NCI-H1417 (cell line): ENCODE measurements at places on chromosomes 7 and 10.
A peak's percentile ranks its signal among the peaks of the same experiment; 100 is the strongest.

DNA sequence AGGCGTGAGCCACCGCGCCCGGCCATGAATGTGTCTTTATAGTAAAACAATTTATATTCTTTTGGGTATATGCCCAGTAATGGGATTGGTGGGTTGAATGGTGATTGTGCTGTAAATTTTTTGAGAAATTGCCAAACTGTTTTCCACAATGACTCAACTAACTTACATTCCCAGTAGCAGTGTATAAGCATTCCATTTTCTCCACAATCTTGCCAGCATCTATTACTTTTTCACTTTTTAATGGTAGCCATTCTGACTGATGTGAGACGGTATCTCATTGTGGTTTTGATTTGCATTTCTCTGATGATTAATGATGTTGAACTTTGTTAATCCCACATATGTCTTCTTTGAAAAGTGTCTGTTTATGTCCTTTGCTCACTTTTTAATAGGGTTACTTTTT lies 1187.9 kb downstream of the XPNPEP1 start:
- no peak for DNase-seq

DNA sequence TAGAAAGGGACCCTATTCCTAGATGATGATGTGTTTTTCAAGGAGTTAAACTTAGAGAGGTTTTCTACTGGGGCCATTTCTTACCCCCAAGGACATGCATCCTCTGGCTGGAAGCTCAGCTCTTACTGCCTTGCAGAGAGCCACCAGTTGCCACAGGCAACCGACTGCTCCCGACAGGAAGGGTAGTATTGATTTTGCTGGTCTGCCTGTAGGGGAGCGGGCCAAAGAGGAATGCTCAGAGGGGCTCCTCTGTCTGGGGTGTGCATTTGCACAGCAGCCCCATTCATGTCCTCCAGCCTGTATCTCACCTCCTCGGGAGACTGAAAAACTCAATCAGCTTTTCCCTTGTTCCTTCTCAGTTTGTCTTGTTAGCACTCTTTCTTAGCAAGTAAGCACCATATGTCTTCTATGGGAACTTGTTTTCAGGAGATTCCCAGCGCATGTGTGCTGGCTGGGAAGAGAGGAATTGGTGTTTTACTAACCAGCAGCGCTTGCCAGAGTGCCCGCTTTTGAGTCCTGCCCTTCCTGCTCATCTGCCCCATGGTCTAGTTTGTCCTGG lies 739.0 kb upstream of the GALNT17 start:
- DNase-seq = no peak

DNA sequence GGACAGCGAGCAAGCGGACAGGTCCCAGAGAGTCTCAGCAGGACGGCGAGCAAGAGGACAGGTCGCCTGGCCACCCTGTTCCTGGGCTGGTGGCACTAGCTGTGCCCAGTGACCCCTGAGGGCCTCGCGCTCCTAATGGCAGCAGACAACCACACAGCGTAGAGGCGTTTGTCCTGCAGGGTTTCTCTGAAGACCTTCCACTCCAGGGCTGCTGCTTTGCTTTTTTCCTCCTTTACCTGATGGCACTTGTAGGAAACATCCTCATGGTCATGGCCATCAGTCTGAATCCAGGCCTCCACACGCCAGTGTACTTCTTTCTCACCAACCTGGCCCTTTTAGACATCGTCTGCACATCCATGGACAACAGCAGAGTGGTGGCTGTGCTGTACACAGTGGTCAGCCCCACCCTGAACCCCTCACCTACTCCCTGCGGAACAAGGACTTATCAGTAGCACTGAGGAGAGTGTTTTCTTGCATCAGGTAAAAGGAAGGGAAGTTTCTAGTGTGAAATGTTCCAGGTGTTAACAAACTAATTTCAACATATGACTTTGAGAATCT lies 27.4 kb downstream of the SCART1 start:
- DNase-seq = no peak

- DNase-seq = no peak
These were observed 42.6 kb upstream of the ANAPC16 start for GRCh38 chr10:72173262-72173618.

GRCh38 chr7:34013421-34013820 lies 108.1 kb downstream of the BMPER start:
- DNase-seq = no peak

DNA sequence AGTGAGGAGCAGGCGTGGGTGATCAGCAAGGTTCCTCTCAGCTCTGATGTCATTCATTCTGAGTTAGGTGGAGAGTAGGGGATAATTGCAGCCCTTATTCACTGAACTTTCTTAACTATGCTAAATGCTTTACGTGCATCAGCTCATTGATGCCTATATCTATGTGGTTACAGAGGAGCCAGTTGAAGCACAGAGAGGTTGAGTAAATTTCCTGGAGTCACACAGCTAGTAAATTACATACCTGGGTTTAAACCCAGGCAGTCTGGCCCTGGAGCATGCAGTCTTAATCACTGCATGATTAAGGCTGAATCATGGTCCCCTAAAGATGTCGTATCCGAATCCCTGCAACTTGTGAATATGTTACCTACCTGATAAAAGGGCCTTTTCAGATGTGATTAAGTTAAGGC lies 99.6 kb downstream of the GRK5 start:
- no peak for DNase-seq

DNA sequence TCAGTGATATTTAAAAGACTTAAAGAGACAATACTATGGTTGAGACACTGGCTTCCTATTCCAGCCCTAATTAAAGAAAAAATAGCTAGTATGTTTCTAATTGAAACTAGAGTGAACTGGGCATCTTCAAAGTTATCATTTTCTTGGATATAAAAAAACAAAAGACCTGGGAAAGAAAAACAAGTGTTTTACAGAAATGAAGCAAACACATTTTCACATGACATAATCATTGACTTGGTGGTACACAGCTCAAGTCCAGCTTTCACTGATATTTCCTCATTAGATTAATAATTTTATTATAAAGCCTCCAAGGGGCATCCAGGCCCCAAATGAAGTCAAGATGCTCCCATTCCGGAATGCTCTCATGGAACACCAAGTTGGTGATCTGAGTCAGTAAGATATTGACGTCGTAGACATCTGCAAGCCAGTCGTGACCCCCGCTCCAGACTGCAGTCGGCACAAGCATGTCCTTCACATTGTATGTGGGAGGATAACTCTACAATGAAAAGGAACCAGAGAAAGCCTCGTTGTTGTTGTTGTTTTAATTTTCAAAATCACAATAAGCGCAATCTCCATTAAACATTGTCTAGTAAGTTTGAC lies 7.5 kb upstream of the CH25H start:
- no peak for DNase-seq

DNA sequence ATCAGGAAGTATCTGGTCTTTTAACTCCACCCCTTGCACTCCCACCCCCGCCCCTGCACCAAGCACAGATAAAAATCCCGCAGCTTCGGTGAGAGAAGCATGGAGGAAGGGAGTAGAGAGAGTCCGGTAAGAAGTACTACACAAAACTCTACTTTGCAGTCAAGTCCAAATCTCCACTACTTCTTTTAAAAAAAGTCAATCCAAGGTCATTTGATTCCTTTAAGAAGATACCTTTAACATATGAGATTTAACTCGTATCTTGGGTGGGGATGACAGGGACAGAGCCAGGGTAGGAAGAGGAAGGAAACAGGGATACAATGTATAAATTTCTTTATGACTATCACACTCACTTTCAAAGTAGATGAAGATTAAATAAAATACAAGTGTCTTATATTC lies 132.1 kb downstream of the NRBF2 start:
- no peak for DNase-seq

DNA sequence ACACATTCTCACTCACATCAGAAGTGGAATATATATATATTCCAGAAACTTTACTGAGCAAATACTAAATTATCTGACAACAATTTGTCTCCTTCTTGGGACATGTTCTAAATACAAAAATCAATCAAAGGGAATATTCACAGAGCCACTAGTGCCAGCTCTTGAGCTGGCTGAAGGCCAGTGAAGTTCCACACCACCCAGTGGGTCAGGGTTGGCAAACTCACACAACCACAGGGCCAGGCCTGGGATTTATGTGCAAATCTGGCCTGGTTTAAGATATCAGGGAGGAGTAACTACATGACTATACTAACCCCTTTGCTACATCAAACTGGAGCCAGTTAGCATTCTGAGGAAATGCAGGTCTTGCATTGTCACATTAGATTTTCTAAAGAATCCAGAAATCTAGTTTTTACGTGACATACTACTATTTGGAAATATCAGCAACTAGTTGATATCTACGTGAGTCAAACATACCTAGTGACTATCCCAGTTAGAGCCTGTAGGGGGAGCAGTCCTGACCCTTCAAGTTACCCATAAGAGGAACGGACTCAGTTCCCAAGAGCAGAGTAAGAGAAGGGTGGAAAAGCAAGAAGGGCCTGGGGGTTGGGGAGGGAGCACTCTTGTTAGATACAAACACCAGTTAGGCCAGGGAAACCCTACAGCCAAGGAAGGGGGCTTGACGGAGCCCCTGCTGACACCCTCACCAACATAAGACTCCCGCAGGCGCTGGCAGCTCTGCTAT lies 600.4 kb downstream of the KCNMA1 start:
- DNase-seq = peak; percentile 12

- no peak for DNase-seq
These were observed 52.2 kb upstream of the MKI67 start for GRCh38 chr10:128178302-128178958.

DNA sequence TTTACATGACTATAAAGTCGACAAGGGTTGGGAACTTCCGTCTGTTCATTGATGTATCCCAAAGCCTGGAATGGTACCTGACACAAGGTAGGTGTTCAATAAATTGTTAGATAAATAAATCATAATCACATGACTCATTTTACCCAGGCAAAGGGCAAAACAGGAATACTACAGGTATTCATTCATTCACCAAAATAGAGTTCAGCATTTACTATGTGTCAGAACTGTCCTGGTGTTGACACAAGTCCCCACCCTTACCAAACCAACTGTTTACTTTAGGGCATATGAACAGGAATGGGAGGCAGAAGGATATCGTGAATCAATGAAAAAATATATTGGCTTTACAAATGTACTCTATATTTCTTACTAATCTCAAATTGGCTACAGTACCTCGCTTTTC lies 666 bp upstream of the YAE1 start:
- DNase-seq = no peak

DNA sequence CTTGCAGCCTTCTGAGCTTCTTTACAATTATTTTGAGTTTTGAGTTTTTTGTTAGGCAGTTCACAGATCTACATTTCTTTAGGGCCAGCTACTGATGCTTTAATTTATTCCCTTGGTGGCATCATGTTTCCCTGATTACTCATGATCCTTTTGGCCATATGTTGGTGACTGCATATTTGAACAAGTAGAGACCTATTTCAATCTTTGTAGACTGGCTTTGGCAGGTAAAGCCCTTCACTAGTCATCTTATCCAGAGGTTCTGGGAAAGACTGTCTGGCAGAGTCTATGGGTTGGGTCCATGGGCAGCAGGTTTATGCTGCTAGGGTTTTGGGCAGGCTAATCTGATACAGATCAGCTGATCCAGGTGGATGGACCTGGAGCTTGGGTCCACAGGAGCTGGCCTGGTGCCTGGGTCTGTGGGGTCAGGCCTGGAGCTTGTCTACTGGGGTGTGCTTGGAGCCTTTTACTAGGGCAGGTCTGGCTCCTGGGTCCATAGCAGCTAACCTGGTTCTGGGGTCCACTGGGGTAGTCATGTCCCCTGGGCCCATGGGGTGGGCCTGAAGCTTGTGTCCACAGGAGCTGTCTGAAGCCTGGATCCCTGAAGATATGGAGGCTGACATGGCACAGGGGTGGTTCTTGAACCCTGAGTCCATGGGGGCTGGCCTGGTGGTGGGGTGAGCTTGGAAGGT lies 72.7 kb downstream of the GPR85 start:
- no peak for DNase-seq

DNA sequence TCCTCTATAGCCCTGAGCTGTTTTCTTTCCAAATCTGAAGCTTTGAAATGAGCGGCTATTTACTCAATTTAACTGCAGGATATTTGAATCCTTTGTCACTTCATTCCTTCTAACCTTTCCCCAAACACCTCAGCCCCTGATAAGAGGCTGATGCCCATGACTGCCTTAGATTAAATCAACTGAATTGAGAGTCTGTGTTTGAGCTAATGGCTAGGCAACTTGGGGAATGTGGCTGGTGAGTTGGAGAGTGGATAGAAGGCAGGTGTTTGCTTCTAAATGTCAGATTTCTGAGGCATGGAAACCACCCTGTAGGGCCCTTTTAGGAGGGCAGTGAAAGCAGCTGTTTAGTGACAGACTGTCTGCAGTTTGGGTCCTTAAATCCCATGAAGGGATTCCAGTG lies 759.9 kb downstream of the LRMDA start:
- DNase-seq = no peak

DNA sequence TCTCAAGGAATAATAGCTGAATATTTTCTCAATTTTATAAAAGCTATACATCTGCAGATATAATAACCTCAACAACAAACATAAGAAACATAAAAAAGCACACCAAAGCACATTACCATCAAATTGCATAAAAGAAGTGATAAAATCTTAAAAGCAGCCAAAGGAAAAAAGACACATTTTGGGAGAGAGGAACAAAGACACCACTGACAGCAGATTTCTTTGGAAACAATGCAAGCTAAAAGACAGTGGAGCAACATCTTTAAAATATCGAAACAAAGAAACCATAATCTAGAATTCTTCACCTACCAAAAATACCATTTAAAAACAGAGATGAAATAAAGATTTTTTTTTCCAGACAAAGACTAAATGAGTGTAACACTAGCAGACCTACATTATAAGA lies 55.7 kb upstream of the TEX47 start:
- no peak for DNase-seq

GRCh38 chr7:112263519-112263918 lies 57.0 kb downstream of the ZNF277 start:
- no peak for DNase-seq

DNA sequence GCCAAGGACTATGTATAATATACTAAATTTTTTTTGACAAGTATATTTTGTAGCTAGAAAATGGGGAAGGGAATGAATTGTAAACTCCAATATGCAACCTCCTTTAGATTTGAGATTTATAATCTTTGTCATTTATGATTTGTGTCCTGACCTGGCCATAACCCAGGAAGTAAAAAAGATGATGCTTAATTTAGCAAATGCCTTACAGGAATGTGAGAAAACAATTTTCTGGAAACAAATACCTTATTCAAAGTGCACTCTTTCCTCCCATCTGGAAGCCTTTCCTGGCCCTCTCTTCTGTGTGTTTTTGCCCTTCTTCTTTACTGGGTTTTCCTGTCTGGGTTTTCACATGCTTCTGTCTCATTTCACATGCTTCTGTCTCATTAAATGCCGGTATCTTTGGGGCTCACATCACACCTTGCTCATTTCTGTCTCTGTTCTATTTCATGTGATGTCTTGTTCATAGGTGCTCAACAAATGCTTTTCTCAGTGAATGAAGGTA lies 149.2 kb downstream of the RAPGEF5 start:
- no peak for DNase-seq

DNA sequence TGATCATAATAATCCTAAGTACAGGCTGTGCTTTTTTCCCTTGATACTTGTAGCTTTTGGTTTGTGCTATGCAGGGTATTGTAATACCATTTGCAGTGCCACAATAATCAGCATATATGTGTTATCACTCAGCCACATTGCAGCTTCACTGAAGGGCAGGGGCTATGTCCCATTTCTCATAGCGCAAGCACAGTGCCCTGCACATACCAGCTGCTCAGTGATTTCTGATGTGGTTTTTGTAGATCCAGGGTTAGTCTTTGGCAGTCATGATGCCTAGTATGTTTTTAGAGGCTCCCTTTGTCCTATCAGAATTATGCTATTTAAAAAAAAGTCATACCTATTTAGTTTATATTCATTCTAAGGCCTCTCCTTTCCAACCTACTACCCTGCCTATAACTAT lies 25.8 kb downstream of the MET start:
- no peak for DNase-seq
